ENCODE measurements at places on chromosomes 7 and 10. TPM values are rescaled to one million over a fixed set of nuclear protein-coding genes. Genes with fewer than 3 reads are reported as not detected.

DNA sequence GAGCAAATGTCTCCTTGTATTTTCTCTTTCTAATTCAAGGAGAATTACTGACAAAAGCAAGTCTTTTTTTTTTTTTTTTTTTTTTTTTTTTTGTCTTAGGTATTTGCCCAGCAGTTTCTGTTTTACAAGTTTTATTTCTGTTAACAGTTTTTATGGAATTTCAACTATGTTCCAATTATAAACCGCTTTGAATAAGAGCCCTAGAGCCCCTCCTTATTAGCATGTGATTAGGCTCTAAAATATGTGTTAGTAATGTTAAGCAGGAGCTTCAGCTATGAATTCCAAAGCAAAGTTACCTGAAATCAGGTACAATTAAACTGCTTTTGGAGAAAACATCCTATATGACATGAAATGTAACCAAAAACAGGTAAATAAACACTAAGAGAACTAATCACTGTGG is 997.0 kb upstream of the POT1 start:
- no peaks in the 10 kb centered on the region for H3K27me3 ChIP-seq
- H3K4me3 ChIP-seq = no peak overlapping the region
- no peaks in the 10 kb centered on the region for H3K36me3 ChIP-seq
- DNase-seq = no peak
- no peak overlapping the region for H3K27ac ChIP-seq
- H3K4me1 ChIP-seq = peaks cover 37% of the 10 kb centered on the region

- H3K36me3 ChIP-seq = no peaks in the 10 kb centered on the region
- no peaks in the 10 kb centered on the region for H3K27me3 ChIP-seq
- H3K4me3 ChIP-seq = no peak overlapping the region
- no peak overlapping the region for H3K27ac ChIP-seq
- DNase-seq = no peak
Measured at GRCh38 chr10:120738658-120739057, 112.5 kb upstream of the WDR11 start.

GRCh38 chr7:122764902-122765301 is 62.2 kb upstream of the RNF148 start:
- no peaks in the 10 kb centered on the region for H3K36me3 ChIP-seq
- no peak for DNase-seq
- no peak overlapping the region for H3K27ac ChIP-seq
- H3K4me3 ChIP-seq = no peak overlapping the region
- no peaks in the 10 kb centered on the region for H3K27me3 ChIP-seq

DNA sequence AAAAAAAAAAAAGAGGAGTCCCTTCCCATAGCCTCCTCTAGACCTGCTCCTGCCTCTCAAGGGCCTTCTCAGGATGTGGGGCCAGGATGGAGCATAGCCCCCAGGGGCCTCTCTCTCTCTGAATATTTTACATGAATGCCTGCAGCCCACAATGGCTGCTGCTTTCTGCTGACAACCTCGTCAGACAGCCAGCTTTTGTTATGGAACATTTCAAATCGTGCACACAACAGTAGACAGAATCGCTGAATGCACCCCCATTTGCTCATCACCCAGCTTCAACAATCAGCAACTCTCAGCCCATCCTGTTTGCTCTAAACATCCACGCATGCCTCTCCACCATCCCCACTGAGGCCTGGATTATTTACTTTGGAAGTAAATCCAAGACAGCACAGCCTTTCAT is 5.4 kb downstream of the PLAC9 start:
- H3K4me3 ChIP-seq = no peak overlapping the region
- H3K27me3 ChIP-seq = peaks cover 14% of the 10 kb centered on the region
- H3K4me1 ChIP-seq = peaks cover 4% of the 10 kb centered on the region

DNA sequence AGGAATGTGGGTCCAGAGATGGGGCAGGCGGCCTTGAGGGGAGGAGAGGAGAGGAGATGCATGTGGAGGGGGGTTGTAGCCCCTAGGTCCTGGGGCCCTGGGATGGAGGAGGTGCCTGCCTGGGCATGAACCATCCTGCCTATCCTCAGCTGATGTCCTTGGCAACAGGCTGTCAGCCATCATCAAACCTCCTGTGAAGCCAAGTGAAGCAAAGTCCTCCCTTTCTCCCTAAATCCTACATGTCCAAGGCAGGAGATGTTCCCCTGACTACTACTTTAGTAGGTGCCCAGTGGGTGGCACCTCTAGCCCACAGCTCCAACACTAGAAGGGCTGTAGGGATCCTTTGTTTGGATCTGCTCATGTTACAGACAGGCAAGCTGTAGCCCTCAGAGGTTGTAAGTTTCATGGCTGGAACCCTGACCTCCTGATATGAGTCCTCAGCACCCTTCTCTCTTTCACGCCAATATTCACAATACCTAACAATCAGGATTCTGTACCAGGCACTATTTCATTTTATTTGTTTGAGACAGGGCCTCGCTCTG is 66.6 kb upstream of the SYPL1 start:
- no peak for DNase-seq
- H3K27ac ChIP-seq = no peak overlapping the region
- H3K27me3 ChIP-seq = no peaks in the 10 kb centered on the region
- H3K4me1 ChIP-seq = peaks cover 12% of the 10 kb centered on the region

DNA sequence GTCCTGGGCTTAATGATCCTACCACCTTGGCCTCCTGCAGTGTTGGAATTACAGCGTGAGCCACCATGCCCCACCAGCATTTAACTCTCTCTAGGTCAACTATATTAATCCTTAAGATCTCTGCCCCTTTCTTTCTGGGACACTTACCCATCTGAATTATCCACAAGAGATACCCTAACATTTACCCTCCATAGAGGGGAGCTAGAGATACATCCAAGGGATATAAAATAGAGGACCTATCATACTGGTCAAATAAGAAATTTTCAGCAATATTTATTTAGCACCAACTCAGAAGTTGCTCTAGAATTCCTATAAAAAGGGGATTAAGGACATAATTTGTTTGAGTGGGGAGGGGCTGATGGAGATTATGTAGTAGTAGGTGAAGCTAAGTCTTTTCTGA is 96.5 kb downstream of the OTUD1 start:
- no peaks in the 10 kb centered on the region for H3K36me3 ChIP-seq
- DNase-seq = peak; percentile 11
- H3K4me3 ChIP-seq = no peak overlapping the region

GRCh38 chr10:99430116-99430450 is 341 bp downstream of the GOT1 start:
- peak overlapping the region; percentile 68 for H3K27ac ChIP-seq
- peak; percentile 18 for DNase-seq
- H3K27me3 ChIP-seq = no peaks in the 10 kb centered on the region
- 0 out of 2 replicates have a peak, but pooled peaks cover 6% of the 10 kb centered on the region for H3K36me3 ChIP-seq

DNA sequence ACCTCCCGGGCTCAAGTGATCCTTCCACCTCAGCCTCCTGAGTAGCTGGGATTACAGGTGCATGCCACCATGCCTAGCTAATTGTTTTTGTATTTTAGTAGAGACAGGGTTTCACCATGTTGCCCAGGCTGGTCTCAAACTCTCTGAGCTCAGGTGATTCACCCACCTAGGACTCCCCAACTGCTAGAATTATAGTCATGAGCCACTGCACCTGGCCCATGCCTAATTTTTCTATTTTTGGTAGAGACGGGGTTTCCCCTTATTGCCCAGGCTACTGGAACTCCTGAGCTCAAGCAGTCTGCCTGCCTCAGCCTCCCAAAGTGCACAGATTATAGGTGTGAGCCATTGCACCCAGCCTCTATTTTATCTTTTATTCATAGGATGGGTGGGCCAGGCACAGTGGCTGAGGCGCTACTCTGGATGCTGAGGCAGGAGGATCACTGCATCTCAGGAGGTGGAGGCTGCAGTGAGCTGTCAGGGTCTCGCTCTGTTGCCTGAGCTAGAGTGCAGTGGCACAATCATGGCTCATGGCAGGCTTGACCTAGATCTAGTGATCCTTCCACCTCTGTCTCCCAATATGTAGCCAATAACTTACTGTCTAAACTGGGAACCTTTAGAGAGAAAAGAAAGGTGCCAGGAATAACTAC is 31.3 kb upstream of the STOX1 start:
- H3K36me3 ChIP-seq = peaks cover 20% of the 10 kb centered on the region
- H3K4me3 ChIP-seq = no peak overlapping the region
- no peaks in the 10 kb centered on the region for H3K27me3 ChIP-seq
- H3K27ac ChIP-seq = no peak overlapping the region
- no peak for DNase-seq
- H3K4me1 ChIP-seq = no peaks in the 10 kb centered on the region

GRCh38 chr7:64562256-64562625 is 630 bp downstream of the ZNF680 start:
- DNase-seq = no peak
- no peaks in the 10 kb centered on the region for H3K27me3 ChIP-seq
- peaks cover 44% of the 10 kb centered on the region for H3K4me1 ChIP-seq
- H3K36me3 ChIP-seq = no peaks in the 10 kb centered on the region
- peak overlapping the region; percentile 97 for H3K4me3 ChIP-seq

DNA sequence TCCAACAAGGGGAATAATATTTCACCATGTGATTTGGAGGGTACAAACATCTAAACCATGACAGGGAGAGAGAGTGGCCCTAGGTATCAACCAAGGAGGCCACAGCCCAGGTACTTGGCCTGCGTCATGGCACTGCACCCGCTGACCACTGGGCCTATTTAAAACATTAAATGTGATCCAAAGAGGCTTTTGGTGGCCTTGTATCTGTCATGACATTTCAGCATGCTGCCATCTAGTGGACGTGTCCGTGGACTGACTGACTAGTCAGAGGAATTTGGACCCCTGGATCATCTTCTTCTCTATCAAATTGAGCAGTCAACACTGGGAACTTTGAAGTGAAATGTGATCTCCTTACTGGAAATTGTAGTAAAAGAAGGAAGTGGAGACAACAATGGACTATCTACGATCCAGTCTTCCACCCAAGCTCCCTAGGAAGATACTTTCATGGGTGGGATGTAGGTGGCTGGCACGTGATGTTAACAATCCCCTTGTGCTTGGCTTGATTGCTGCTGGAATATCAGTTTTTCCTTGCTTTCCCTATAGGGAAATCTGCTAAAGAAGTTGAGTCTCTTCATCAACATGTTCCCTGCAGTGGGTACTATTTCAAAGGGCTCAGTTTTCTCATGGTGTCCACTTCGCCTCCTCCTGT is 24.6 kb upstream of the ITGA8 start:
- H3K27ac ChIP-seq = no peak overlapping the region
- no peaks in the 10 kb centered on the region for H3K27me3 ChIP-seq
- DNase-seq = peak; percentile 92
- no peak overlapping the region for H3K4me3 ChIP-seq

- DNase-seq = no peak
- H3K4me3 ChIP-seq = peak overlapping the region; percentile 59
- H3K4me1 ChIP-seq = peaks cover 29% of the 10 kb centered on the region
- H3K27ac ChIP-seq = peak overlapping the region; percentile 81
- no peaks in the 10 kb centered on the region for H3K27me3 ChIP-seq
Measured at GRCh38 chr10:89644691-89644966, 413 bp downstream of the PANK1 start.

- H3K4me1 ChIP-seq = no peaks in the 10 kb centered on the region
- no peak overlapping the region for H3K27ac ChIP-seq
- H3K36me3 ChIP-seq = no peaks in the 10 kb centered on the region
- no peak overlapping the region for H3K4me3 ChIP-seq
Measured at GRCh38 chr10:2972216-2972615, 95.1 kb upstream of the PFKP start.

- no peak overlapping the region for H3K4me3 ChIP-seq
- no peaks in the 10 kb centered on the region for H3K36me3 ChIP-seq
- H3K27me3 ChIP-seq = no peaks in the 10 kb centered on the region
- no peak for DNase-seq
- no peak overlapping the region for H3K27ac ChIP-seq
Measured at GRCh38 chr7:96244992-96245292, 77.0 kb downstream of the SLC25A13 start.

- H3K4me1 ChIP-seq = peaks cover 24% of the 10 kb centered on the region
- no peak overlapping the region for H3K4me3 ChIP-seq
- H3K27me3 ChIP-seq = no peaks in the 10 kb centered on the region
- DNase-seq = no peak
- H3K36me3 ChIP-seq = no peaks in the 10 kb centered on the region
Measured at GRCh38 chr7:99105756-99106155, 38.2 kb downstream of the SMURF1 start.

- no peak overlapping the region for H3K4me3 ChIP-seq
- H3K27ac ChIP-seq = no peak overlapping the region
- no peak for DNase-seq
- H3K27me3 ChIP-seq = no peaks in the 10 kb centered on the region
Measured at GRCh38 chr7:50393547-50394252, 56.5 kb downstream of the FIGNL1 start.

DNA sequence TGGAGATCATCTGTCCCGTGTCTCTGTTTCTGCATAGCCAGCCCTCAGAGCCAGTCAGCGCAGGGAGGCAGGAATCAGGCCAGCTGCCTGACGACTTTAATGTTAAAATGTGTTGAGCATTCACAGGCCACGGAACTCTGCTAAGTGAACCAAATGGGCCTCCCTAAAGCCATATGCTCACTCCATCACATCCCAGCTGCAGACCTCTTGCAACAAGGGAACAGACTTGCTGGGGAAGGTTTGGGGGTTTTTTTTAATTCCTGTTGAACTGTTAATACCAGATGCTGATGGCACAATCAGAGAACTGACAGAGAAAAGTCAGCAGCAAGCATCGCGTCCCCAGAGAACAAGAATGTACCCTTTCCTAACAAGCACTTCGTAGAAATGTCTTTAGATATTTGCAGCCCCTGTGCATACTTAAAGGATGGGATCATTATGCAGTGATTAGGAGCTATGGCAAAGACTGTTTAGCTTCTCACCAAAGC is 900.4 kb upstream of the AUTS2 start:
- no peak overlapping the region for H3K4me3 ChIP-seq
- H3K27me3 ChIP-seq = no peaks in the 10 kb centered on the region
- H3K4me1 ChIP-seq = no peaks in the 10 kb centered on the region
- no peak for DNase-seq
- H3K36me3 ChIP-seq = no peaks in the 10 kb centered on the region

- no peaks in the 10 kb centered on the region for H3K4me1 ChIP-seq
- H3K27me3 ChIP-seq = no peaks in the 10 kb centered on the region
- H3K36me3 ChIP-seq = no peaks in the 10 kb centered on the region
- no peak overlapping the region for H3K4me3 ChIP-seq
Measured at GRCh38 chr10:132851451-132851850, 65.5 kb upstream of the NKX6-2 start.

DNA sequence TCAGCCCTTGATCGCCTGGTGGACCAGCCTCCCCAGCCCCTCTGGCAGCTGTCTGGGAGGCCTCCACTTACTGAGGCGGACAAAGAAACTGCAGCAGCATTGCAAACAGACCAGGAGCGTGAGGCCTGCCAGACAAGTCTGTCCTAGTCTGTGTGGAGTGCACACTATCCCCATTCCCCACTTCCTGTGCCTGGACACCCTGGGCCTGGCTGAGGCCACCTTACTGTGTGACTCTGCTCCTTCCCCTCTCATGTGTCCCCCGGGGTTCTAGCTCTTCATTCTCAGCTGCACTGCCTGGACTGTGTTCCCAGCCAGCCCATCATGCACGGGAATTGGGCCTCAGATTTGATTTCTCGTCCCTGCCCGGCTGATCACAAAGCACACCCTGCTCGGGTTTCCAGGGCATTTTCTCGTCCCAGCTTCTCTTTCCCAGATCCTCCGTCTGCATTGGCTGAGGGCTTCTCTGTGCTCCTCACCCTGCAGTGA is 16.7 kb upstream of the C10orf90 start:
- peaks cover 11% of the 10 kb centered on the region for H3K4me1 ChIP-seq
- no peak overlapping the region for H3K27ac ChIP-seq
- no peaks in the 10 kb centered on the region for H3K36me3 ChIP-seq
- H3K4me3 ChIP-seq = no peak overlapping the region

GJD4 gene
- not detected for total RNA-seq

TRIL gene
- 5.1 TPM for total RNA-seq

RARRES2 gene
- 169 TPM for total RNA-seq

LRGUK gene
- total RNA-seq = 7.1 TPM

PON1 gene
- total RNA-seq = 1.5 TPM

UCN3 gene
- total RNA-seq = not detected

PAX4 gene
- total RNA-seq = not detected

IL6 gene
- not detected for total RNA-seq

C10orf67 gene
- not detected for total RNA-seq

GLCCI1 gene
- 15.5 TPM for total RNA-seq

NUTM2D gene
- total RNA-seq = 0.54 TPM
